Jurkat, Clone E6-1 (cell line): ENCODE measurements at places on chromosomes 3 and 15.

DNA sequence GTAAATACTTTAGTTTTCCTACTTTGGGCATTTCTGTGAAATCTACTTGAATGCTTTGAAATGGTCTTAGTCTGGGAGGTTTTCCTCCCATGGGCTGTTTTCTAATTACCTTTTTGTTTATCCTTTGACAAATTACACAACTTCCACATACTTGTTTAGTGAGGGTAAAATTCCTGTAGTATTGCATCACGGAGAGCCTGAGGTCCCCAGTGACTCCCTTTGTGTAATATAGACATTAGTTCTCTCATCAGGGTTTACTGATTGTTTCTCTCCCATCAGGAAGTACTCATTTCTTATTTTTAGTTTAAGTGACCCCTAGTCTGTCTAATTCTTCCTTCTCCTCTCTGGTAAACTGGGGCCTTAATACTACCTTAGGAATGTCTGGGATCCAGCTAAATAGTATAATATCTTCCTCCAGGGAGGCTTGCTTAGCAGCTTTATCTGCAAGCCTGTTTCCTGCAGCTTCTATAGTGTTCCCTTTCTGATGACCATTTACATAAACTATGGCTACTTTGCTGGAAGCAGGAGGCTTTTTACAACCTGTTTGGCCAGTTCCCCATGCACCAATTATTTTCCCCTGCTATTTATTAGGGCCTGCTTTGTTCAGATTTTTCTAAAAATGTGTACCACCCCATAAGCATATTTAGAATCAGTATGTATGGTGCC is 87.2 kb upstream of the XCR1 start:
- no peak for DNase-seq

- DNase-seq: no peak
These were observed 54.9 kb upstream of the DPPA4 start for GRCh38 chr3:109392293-109392692.

DNA sequence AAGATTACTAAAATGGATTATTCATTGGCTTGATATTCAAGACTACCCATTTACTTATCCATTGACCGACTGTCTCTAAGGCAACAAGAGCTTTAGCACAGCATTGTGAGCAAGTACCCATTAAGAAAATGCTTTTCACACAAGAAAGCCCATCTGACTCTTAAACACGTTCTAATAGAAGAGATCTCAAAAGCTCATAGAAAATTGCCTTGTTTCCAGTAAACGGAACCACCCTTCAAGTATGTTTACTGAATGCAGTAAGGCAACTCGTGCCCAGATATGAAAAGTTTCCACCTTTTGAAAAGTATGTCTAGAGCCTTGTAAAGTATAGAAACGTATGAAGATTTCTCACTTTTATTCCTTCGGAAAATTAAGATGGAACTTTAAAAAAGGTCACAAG is 655.3 kb upstream of the ALCAM start:
- no peak for DNase-seq

- no peak for DNase-seq
These were observed 46.8 kb downstream of the CHL1 start for GRCh38 chr3:243356-243725.

DNA sequence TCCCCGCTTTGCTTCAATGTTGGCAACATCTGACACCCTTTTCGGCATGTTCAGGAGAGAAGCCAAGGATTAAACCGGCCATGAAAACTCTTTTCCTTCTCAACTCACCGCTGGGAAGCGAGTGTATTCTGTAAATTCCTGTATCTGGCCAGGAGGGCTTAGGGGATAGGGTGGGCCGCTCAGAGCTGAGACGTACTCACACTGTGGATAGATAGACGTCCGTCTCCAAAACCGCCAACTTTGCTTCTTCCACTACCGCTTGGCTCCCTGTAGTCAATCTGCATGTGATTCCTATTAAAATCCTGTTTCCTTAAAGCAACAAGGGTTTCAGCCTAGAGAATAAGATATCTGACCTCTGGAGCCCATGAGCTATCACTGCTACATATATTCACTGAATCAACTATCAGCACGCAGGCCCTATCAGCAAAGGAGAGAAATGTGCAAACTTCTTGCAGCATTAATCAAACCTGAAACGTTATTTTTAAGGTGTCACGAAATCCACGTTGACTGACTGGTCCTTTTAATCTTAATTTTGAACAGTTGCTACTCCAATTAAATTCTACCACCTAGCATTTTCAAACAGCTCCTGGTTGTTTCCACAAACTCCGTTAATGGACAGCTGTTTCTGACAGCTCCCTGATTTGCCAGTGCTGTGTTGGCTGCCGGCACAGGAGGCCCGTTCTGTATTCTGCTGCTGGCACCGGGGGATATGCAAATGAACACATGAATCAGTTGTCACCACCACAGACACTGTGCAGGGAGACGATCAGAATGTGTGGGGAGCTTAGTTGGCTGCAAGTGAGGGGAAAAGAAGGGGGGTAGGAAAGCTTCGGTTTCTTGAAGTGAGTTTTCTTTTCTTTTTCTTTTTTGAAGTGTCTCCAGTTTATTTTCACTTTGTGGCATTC is 438.9 kb upstream of the ARRDC4 start:
- DNase-seq: no peak

- DNase-seq: no peak
These were observed 198.8 kb upstream of the C2CD4B start for GRCh38 chr15:62363913-62364312.

DNA sequence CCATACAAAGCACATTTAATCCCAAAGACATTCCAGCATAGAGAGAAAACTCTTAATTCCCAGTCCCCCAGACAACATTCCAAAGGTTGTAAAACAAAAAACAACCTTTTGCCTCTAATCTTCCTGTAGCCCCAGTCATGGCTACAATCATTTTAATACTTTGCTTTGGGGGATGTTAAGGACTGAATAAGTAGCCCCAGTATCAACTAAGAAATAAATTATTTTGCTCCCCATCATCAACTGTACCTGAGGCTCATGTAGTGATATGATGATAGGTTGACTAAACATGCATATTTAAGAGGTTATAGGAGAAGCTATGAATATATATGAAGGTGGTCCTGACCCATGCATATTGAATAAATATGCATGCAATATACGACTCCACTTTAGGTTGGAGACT is 40.6 kb downstream of the PRR20G start:
- DNase-seq: no peak

DNA sequence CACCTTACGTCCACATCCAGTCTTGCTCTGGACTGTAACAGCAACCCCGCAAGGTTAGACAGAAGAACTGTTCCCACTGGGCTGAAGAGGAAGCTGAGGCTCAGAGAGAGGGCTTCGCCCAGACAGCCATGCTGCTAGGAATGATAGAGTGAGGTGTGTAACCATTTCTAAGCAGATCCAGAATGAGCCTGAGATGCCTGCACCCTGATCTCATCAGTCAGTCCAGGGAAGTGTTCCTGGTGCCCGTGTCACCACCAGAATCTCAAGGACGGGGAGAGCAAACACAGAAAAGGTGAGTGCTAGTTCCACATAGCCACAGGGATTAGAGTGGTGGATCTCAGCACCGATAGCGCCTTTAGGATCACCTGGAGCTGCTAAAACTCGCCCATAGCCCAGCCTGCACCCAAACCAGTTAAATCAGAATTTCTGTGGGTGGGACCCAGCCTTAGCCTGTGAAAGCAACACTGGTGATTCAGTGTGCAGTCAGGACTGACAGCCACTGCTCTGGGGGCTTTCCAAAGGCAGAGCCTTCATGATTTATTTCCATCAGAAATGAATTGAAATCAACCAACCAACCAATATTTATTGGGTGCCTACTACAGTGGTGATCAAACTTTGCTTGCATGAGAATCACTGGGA is 12.3 kb downstream of the ISLR start:
- DNase-seq: no peak
